ENCODE measurements at places on chromosomes 4 and X.

DNA sequence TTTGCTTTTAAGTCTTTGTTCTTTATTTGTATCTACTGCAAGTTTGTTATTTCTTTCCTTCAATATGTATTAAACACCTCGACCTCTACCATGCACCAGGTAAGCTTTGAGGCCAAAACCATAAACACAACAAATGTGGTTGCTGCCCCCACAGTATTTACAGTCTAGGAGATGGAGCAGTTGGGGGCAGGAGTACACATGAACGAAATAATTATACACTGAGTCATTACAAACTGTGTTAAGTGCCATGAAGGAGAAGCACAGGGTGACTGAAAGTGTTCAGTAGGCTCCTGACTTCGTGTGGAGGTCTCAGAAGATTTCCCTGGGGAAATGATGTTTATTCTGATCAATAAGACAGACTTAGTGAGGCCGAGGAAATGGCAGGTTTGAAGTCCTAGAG lies 30.3 kb downstream of the SLC25A43 start:
- DNase-seq, result no peak

DNA sequence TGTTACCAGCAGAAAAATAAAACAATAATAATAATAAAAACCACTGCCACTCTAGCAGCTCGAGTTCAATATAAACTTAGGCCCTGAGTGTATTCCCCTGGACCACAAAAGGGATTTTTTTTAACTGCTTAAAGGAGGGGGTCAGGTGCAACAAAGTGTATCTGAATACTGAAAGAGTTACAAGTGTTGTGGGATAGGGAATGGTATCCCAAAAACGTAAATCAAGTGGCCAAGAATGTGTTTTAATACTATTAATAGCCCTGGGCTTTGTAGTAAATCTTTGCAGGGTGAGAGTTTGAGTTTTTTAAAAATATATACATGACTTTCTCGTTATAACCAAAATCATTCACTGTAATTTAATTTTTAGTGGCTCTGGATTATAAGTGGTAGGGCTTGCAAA lies 860.1 kb upstream of the INTU start:
- DNase-seq, result no peak

DNA sequence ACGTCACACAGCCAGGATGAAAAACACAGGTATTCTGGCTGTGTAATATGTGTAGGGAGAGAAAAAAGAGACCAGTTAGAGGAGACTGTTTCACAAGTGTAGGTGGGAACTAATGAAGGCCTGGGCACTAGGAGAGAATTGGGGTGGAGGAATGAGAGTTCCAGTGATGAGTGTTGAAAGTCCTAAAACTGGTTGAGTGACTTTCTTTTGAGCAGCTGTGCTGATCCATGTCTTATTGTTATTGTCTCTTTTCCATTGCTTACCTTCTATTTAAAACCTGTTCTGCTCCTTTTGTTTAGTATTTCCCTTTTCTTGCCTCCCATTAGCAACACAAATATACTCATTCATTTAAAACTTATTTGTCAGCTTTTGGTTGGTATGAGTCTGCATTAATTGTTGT lies 88.7 kb downstream of the PDLIM5 start:
- DNase-seq, result no peak

GRCh38 chr4:159169404-159170302 lies 66.8 kb downstream of the RAPGEF2 start:
- DNase-seq, result no peak

- DNase-seq, result no peak
Measured at GRCh38 chrX:100650841-100651240, 6.8 kb downstream of the SRPX2 start.

DNA sequence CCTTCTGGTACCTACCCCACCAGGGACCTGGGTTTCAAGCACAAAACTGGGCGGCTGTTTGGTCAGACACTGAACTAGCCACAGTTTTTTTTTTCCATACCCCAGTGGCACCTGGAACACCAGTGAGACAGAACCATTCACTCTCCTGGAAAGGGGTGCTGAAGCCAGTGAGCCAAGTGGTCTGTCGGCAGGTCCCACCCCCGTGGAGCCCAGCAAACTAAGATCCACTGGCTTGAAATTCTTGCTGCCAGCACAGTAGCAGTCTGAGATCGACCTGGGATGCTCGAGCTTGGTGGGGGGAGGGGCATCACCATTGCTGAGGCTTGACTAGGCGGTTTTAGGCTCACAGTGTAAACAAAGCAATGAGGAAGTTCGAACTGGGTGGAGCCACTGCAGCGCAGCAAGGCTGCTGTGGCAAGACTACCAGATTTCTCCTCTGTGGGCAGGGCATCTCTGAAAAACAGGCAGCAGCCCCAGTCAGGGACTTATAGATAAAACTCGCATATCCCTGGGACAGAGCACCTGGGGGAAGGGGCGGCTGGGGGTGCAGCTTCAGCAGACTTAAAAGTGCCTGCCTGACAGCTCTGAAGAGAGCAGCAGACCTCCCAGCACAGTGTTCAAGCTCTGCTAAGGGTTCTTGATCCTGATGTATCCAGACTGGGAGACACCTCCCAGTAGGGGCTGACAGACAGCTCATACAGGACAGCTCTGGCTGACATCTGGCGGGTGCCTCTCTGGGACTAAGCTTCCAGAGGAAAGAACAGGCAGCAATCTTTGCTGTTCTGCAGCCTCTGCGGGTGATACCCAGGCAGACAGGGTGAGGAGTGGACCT lies 223.0 kb downstream of the COX18 start:
- no peak for DNase-seq

- peak; percentile 25 for DNase-seq
Measured at GRCh38 chrX:85111347-85111746, 107.7 kb downstream of the APOOL start.

GRCh38 chr4:86845593-86845992 lies 3.6 kb downstream of the SLC10A6 start:
- peak; percentile 27 for DNase-seq

GRCh38 chr4:110815950-110816349 lies 193.1 kb upstream of the PITX2 start:
- no peak for DNase-seq

GRCh38 chr4:120000591-120001296 lies 65.9 kb downstream of the MAD2L1 start:
- no peak for DNase-seq

DNA sequence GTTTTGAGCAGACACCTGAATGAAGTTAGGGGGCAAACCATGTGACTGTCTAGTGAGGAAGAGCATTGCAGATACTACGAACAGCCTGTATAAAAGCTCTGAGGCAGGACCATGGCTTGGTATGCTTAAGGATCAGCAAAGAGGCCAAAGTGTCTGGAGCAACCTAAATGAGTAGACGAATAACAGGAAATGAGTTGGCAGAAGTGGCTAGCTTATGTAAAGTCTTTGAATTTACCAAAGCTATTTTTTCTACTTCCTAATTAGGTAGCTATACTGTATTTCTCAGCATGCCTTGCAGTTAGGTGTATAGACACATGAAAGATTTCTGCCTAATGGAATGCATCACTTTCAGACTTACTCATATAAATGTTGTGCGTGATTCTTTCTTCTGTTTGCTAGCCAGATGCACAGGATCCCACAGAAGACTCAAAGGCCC lies 9.3 kb upstream of the GPRIN3 start:
- DNase-seq, result peak; percentile 71

DNA sequence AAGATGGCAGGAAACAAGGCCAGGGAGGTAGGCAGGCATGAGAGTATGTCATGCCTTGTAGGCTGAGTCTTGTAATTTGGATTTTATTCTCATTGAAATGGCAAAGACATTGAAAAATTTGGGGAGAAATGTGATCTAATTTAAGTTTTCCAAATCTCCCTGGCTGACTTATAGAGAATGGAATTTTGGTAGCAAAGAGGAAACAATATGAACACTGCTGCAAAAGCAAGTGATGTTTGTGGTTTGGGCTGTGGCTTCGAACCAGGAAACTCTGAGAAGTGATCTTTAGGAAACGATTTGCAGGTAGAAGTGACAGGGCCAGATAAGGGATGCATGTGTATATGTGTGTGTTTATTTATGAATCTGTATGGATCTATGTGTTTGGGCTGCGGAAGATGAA lies 35.6 kb downstream of the ARSJ start:
- DNase-seq, result no peak

GRCh38 chr4:967113-968104 lies 6.0 kb downstream of the DGKQ start:
- peak; percentile 35 for DNase-seq

DNA sequence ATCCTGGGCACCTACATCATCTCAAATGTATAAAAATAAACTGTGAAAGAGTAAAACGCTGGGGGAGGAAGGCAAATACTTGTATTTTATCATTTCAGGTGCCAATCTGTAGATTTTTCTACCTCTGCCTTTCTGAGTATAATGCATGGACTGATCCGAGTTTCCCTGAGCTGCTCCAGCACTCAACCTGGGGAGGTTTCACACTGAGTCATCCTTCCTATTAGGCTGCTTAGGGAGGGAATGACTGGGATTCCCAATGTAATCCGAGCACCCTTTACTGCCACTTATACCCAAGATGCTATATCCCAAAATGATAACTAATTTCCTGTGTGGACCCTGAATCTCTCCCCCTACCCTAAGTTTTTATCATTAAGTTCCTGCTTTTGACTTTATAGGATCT lies 126.6 kb downstream of the HNRNPD start:
- no peak for DNase-seq

- no peak for DNase-seq
Measured at GRCh38 chr4:142900622-142901021, 54.5 kb upstream of the INPP4B start.

DNA sequence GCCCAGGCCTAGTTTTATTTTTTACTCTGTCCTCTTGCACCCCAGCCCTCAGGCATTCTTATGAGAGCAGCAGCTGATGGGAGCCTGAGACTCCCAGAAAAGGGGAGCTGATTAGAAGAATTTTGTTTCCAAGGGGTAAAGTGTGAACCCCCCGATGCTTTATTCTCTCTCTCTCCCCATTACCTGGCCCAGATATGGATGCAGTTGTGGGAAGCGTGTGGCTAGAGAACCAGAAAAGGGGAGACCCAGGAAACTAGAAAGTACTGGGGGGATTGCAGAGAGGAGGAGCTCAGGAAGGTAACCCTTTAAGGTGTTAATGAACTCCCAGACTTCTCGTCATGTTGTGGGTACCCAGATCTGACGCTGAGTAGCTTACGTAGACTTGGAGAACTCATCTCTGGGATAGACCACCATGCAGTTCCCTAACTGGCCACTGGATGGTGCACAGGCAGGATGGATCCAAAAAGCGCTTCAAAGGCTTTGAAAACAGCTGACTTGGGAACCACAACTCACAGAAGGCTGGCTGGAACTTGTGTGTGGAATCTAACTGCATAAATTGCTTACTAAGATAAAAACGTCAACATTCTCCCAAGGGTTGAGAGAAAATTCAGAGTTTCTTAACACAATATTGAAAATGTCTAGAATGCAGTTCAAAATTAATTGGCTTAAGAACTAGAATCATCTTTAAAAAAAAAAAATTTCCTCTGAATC lies 64.7 kb downstream of the TBC1D14 start:
- DNase-seq, result peak; percentile 86

- DNase-seq, result no peak
Measured at GRCh38 chr4:13432453-13432852, 51.7 kb downstream of the RAB28 start.

DNA sequence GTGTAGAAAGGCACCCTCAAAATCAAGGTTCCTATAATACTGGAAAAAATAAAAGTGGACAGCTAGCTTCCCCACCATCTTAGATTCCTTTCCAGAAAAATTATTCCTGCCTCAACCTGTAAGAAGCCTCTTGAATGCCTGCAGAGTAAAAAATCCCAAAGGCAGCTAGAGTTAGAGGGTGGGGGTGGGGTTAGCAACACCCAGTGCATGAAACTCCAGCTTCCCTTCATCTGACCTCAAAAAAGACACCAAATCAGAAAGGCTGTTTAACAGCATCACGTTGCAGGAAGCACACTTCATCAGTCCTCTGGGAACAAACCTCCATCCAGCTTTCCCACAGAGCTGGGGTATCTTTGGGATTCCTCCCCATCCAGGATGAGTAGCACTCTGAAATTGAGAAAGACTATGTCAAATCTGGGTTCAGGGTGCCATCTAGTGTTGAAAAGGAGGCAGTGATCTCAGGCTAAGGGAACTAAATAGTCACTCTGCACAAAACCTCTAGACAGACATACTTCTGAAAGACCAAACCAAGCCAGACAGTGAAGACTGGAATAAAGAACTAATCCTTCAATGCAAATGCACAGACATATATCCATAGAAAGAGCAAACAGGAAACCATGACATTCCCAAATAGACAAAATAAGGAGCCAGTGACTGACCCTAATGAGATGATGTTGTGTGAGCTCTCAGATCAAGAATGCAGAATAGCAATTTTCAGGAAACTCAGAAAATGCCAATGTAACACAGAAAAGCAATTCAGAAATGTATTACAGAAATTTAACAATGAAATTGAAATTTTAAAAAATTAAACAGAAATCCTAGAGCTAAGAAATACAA lies 97.9 kb downstream of the ARHGEF9 start:
- peak; percentile 63 for DNase-seq

DNA sequence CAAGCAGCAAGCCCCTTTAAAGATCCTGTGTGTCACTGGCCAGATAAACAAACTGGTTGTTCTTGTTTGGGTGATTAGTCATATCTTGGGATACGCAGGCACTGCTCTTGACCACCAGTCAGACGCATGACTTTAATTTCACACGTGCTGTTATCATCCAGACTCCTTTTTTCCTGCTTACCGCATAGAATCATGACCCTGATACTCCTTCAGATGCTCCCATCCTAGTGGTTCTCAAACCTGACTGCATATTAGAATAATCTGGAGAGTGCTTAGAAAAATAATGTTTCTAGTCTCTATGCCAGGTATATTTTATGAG lies 78.8 kb downstream of the CLDN22 start:
- no peak for DNase-seq

- peak; percentile 62 for DNase-seq
Measured at GRCh38 chr4:2058264-2059045, 672 bp upstream of the NAT8L start.

DNA sequence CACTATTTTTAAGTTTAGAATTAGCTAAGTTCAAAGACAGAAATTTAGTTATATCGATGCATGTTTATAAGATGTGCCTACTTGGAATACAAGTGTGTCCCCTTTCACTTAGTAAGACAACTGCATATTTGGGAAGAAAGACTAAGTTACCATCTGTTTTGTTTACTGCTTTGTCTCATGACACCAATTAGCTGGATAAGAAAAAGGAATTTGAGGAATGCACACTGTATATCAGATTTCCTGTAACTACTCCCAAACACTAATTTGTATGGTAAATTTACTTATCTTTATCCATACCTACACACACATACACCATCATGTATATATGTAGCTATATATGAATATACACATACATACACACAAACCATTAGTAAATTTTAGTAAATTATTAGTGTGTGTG lies 1442.8 kb upstream of the IGFBP7 start:
- no peak for DNase-seq
